Activated T-helper 1 cell treated with anti-CD3 and anti-CD28 coated beads, Interleukin-2, amount 50 U/mL, for 16 hours (primary cell): ENCODE measurements at places on chromosomes 12 and 14.

DNA sequence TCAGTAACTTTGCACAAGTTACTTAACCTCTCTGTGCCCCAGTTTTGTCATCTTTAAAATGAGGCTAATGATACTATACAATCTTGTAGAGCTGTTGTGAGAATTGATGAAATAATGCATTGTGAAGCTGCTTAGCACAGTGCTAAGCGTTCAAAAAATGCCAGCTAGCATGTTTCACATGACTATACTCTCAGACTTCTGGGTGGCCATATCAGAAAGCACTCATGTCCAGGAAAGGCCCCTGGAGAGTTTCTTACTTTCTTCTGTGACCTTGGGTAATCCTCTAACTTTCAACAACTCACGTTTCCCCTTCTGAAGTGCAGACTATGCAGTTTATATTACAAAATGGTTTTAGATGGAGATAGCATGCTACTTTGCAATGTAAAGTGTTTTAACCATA lies 68.1 kb downstream of the TPH2 start:
- no peak for DNase-seq

DNA sequence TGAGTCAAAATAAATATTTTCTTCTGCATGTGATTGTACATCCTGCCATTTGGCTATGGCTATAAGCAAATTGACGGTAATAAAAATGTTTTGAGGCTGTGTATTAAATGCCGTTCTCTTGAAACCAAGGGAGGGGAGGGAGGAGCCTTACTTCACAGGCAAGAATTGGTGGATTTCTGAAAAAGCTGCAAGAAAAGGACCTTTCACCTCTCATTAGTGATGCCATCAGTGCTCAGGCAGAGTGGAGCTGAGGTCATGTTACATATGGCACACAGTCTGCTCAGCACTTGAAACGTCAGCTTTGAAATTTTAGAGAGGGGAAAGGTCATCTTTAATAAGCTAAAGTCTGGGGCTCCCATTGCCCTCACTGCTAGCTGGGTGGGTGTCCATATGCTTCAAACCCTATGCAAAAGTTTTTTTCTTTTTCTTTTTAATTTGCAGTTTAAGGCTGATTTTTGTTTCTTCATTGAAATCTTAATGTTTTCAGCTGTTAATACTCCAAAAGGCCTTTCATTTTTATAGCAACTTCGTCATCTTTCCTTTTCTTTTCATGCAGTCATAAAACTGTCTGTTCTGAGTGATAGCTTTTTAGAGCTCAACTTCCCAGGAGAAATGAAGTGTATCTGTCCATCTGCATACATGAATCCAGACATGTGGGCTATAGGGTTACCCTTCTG lies 9.8 kb upstream of the SIX1 start:
- no peak for DNase-seq

DNA sequence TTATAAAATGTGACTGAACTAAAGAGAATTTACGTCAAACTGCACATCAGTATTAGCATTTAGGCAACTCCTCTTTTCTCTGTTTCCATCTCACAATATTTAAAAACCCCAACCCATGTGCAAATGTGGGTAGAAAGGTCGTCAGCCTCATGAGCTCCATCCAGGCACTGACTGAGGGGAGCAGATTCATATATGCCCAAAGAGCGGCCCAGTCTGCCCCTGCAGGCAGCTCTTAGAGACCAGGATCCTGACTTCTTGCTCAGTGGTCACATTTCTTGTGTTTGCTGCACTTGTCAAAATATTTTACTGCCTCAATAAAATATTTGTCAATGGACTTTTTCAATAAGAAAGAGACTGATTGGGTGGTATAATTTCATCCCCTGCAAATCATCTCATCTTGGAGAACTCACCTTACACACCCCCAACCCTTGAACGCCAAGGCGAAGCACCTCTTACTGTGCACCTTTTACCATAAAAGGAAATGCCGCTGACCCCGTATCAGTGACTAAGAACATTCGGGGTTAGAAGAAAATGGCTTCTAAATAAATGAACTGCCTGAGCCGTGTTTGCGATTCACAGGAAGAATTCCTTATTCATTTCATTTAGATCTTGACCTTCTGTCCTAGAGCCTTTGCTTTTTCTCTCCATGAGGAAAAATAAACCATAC lies 418.8 kb downstream of the BCL11B start:
- DNase-seq, result no peak

- DNase-seq, result no peak
Observed at GRCh38 chr14:57390806-57391516, 575 bp downstream of the NAA30 start.

DNA sequence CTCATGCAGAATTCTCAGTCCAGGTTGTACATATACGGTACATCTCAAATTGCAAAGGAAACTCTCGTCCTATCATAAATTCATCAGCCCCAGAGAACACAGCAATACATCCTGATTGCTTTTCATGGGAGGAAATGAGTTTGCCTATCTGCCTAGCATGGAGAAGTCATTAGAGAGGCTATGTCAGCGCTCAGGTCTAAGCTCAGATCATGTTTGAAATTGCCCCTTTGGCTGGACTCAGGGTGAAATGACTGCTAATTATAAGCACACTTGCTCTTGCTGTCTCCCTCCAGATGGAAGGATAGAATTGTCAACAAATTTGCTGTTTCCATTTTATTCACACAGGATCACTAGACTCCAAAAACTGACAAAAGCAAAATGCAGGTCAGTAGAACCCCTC lies 178.4 kb downstream of the RIMBP2 start:
- DNase-seq, result no peak

DNA sequence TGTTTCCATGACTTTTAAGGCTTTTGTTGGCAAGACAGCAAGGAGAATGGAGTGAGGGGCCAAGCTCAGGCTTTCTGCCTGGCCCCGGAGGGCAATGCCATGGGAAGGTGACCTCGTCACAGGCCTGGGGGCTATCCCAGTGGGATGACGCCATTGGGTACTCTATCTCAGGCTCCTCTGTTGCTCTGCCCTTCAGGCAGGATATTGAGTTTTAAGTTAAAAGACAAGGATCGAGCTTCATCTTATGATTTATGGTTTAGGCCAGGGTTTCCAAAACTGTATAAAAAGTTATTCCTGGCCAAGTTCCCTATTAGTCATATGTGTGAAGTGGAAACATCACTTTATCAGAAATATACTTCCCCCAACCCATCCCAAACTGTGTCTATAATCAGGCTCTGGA lies 127.7 kb downstream of the ZFP36L1 start:
- DNase-seq, result no peak

DNA sequence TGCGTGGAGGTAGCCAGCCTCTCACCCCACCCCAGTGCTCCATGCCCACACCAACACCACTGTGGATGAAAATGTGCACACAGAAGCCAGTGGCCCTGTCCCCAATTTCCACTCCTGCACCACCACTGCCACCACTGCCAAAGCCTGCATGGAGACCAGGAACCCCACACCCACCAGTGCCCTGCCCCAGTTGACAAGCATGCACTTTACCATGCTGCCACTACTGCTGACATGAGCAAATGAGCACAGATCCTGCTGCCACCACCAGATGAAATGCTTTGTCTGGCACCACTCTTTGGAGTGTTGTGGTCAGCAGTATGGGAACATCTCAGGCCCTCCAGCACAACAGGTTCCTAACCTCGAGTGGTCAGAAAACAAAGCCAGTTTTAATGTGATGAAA lies 104.1 kb downstream of the ATXN7L3B start:
- DNase-seq, result no peak

GRCh38 chr12:116879509-116880212 lies 1.6 kb downstream of the HRK start:
- DNase-seq, result no peak

- DNase-seq, result no peak
Observed at GRCh38 chr12:62732861-62733427, 202.0 kb downstream of the PPM1H start.

DNA sequence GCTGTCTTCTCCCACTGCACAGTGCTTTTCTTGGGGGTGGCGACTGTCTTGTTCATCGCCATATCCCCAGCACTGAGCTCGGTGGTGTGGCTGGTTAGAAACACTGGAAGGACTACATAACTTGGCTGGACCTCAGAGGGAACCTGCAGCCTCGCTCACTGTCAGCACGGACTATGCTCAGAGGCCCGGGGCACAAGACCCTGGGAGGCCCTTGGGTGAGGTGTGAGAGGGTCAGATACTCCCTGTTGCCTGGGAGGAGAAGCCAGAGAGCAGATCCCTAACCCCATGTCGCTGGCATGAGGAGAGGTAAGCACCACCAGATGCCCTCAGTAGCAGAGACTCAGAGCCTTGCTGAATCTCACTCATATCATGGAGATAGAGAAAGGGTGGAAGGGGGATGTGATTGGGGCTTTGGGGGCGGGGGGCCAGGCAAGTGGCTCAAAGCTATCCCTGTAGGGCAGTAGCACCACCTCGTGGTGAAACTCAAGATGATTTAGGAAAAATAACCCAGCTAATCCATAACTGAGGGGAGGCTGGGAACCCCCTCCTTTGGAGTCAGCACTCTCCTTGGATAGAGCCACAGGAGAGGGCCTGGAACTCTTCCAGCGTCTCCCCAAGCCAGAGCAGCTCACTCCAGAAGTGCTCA lies 18.7 kb upstream of the HDAC7 start:
- no peak for DNase-seq

- DNase-seq, result no peak
Observed at GRCh38 chr14:86640288-86640687, 1110.3 kb downstream of the FLRT2 start.
